Left ventricle myocardium superior (tissue), 1 donor: ENCODE measurements at places on chromosomes 11 and 22. TPM values are rescaled to one million over a fixed set of nuclear protein-coding genes. Genes with fewer than 3 reads are reported as not detected.

DNA sequence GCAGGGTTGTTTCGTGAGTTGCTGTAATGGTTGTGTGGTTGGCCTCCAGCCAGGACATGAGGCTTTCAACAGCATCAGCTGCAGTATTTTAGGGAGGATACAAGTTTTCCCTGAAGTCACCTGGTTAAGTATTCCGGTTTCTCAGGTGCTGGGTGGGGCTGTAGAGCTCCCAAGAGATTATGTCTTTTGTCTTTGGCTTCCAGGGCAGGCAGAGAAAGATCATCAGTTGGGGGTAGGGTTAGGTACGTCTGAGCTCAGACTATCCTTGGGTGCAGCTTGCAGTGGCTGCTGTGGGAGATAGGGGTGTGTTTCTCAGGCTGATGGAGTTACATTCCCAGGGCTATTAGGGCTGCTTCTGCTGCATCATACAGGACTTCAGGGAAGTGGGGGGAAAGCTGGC lies 47.5 kb upstream of the MRGPRX1 start:
- no peak for DNase-seq

DNA sequence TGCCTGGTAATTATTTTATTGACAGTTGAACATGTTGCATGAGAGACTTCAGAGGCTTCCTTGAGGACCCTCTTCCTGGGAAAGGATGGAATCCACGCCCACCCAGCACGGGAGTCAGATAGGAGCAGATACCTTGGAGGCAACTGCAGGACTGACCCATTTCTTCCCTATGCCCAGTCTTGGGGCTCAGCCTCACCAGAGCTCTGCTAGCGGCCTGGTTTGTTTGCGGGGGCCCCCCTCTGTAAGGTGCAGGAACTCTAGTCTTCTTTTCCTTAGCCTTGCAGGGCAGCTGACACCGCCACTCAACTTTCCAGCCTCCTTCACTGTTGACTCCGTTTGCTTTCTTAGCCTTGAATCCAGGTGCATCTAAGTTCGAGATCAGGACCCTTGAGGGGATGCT lies 1032.8 kb downstream of the BRD1 start:
- no peak for DNase-seq

DNA sequence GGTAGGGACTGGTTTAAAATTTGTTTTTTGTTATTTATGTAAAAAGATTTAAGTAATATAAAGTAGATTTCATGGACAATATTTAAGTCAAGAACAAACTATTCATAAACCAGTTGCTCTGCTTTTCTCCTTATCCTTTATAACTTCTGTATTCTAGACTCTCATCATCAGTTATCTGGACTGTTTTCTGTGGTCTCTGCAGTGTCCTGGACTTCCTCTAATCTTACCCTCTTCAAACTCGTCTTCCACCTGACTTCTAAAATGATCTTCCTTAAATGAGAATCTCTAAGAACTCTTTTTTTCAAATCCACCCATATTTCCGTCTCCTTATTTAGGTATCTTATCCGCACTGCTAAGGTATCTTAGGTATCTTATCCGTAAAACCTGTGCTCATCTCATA lies 8.1 kb downstream of the RRM1 start:
- DNase-seq: no peak

- no peak for DNase-seq
These were observed 2.1 kb downstream of the CD44 start for GRCh38 chr11:35141071-35141470.

DNA sequence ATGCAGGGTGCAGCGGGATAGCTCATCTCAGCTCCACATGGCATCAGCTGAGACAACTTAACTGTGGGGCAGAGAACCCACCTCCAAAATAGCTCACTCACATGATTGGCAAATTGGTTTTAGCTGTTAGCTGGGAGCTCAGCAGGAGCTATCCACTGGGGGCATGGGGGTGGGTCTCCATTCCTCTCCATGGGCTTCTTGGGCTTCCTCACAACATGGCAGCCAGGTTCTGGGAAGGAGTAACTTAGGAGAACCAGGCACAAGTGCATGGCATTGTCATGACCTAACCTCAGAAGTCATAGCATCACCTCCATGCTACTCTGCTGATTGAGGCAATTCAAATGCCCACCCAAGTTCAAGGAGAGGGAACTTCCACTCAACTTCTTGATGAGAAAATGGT lies 85.5 kb downstream of the MN1 start:
- DNase-seq: no peak

CD3D gene
- total RNA-seq: 1.6 TPM

OR51T1 gene
- not detected for total RNA-seq

PAX6 gene
- total RNA-seq: not detected
